ENCODE measurements at places on chromosomes 3 and 15. TPM values are rescaled to one million over a fixed set of nuclear protein-coding genes. Genes with fewer than 3 reads are reported as not detected.

CLSTN2 gene
- 2.9 TPM for polyA plus RNA-seq

FETUB gene
- polyA plus RNA-seq = not detected

DNA sequence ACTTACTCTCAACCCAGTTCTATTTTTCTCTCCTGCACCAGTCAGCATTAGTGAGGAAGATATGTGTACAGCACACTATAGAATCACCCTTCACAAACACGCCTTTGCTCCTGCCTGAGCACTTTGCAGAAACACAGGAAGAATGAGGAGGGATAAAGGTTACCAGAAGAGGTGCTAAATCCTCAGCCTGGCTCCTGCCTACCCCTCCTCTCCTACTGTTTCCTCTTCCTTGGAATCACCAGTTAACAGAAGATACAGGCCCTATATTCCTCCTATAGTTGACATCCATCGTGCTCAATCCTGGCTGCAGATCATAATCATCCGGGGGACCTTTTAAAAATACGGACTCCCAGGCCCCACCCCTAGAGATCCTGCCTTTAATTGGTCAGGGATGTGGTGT lies 28.9 kb downstream of the PARP15 start:
- no peak for DNase-seq

DNA sequence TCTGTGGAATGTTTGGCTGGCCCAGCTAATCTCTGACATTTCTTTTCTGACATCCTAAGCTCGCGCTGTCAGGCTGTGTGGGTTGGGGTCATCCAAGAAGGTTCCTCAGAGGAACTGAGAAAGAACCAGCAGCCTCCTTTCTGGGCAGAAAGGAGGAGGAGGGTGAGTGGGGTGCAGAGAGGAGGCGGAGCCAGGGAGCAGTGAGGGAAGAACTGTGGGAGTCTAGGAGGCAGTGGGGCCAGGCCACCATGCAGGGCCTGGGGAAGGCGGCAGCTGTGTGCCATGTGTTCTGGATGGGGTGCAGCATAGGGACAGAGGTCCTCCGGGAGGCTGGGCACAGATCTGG lies 5.3 kb downstream of the SEMA7A start:
- DNase-seq = no peak

- no peak for DNase-seq
Measured at GRCh38 chr3:190926619-190927018, 64.1 kb upstream of the GMNC start.

- no peak for DNase-seq
Measured at GRCh38 chr3:178507507-178508442, 28.5 kb upstream of the KCNMB2 start.
